ENCODE measurements at places on chromosomes 13 and 19.

- no peak for DNase-seq
Measured at GRCh38 chr13:99467764-99468163, 33.5 kb upstream of the TM9SF2 start.

GRCh38 chr13:98906746-98907502 lies 70.9 kb downstream of the DOCK9 start:
- DNase-seq, result no peak

- DNase-seq, result peak; percentile 7
Measured at GRCh38 chr13:44648392-44649103, 72.4 kb upstream of the TSC22D1 start.

DNA sequence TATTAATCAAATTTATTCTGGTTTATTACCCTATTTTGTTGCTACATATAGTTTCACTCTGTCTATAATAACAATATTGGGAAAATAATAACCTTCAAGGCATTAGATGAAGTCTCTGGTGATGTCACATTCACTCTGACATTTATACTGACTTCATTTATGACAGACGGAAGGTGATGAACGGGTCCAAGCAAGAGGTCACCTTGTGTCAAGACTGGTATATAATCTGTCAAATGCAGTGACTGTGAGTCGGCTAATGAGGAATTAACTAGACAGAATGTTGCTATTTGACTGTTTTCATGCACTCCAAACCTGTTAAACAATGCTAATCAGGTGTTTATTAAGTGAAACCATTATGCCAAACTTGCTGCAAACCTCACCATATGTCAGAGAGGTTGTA lies 800.5 kb upstream of the KLHL1 start:
- no peak for DNase-seq

DNA sequence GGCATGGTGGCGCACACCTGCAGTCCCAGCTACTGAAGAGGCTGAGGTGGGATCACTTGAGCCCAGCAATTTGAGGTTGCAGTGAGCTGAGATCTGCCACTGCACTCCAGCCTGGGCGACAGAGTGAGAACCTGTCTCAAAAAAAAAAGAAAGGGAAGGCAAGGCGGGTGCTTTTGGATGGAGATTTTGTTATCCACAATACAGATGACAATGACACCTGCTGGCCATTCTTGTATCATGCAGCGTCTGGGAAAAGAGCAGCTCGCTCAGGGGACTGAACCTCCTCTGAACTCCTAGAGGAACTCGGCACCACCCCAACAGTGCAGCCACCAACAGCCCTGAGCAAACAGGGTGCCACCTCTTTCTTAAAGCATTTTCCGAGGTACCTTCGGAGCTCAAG lies 22.8 kb downstream of the HAUS8 start:
- DNase-seq, result peak; percentile 39

GRCh38 chr19:42245231-42245630 lies 2.8 kb upstream of the GSK3A start:
- DNase-seq, result no peak

DNA sequence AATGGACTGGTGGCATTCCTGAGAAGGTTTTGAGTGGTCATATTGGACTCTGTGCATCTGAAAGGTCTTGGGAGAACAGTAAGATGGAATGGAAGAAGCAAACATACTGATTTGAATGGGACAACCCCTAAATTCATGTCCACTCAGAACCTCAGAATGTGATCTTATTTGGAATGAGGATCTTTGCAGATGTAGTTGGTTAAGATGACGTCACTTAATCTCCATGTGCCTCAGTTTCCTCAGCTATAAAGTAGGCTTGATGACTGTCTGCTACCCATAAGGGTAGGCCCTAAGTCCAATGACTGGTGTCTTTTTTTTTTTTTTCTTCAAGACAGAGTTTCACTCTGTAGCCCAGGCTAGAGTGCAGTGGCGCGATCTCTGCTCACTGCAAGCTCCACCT lies 71.1 kb upstream of the SOX21 start:
- DNase-seq, result no peak

GRCh38 chr19:13803038-13803437 lies 7.8 kb downstream of the ZSWIM4 start:
- DNase-seq, result no peak

DNA sequence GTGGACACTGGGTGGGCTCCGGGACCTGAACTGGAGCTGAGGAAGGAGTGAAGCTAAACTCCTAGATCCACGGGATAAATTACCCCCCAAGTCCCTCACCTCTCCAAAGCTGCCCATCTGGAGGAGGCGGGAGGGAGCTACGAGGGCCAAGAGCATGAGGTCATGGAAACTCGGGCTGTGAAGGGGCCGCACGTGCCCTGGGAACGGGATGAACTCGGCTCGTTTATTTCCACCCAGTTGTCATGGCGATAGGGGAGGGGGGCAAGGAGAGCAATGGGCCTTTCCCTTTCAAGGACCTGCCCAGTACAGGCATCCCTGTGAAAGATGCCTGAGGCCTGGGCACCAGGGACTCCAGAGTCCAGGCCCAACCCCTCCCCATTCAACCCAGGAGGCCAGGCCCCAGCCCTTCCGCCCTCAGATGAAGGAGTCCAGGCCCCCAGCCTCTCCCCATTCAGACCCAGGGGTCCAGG lies 3.8 kb downstream of the PPP1R12C start:
- DNase-seq, result peak; percentile 59

- DNase-seq, result no peak
Measured at GRCh38 chr19:18915639-18916038, 3.5 kb downstream of the COPE start.

DNA sequence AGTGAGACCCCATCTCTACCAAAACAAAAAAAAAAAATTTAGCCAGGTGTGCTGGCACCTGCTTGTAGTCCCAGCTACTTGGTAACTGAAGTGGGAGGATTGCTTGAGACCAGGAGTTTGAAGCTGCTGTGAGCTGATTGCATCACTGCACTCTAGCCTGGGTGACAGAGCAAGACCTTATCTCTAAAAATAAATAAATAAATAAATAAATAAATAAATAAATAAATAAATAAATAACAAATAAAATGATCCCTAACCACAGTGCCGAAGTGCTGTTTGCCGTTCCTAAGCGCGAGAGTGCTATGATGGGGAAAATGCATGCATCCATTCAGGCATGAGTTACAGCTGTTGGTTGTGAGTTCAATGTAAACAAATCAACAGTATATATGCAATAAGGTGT lies 27.2 kb downstream of the WDR88 start:
- DNase-seq, result no peak

DNA sequence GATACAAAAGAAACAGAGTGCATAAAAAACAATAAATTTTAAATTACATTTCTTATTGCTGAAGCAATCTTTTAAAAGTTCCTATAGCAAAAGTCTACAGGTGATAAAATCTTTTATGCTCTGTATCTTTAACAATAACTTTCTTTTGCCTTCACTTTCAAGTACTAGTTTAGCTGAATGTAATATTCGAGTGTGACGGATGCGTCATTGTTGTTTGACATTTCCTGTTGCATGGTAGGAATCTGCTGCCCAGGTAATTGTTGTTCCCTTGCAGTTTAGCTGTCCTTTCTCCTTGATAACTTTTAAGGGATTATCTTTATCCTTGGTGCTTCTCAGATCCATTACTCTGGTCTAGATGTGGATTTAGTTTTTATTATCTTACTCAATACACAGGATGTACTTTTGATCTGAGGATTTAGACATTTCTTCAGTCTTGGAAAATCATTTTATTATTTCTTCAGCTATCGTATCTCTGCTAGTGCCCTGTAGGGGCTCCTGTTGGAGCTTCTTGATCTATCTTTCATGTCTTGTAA lies 2.1 kb upstream of the CPB2 start:
- no peak for DNase-seq

GRCh38 chr13:25982907-25983306 lies 68.9 kb downstream of the SHISA2 start:
- DNase-seq, result no peak

GRCh38 chr13:98478189-98479129 lies 98.4 kb downstream of the STK24 start:
- peak; percentile 69 for DNase-seq

- DNase-seq, result no peak
Measured at GRCh38 chr13:107361666-107362065, 793.7 kb upstream of the ARGLU1 start.

DNA sequence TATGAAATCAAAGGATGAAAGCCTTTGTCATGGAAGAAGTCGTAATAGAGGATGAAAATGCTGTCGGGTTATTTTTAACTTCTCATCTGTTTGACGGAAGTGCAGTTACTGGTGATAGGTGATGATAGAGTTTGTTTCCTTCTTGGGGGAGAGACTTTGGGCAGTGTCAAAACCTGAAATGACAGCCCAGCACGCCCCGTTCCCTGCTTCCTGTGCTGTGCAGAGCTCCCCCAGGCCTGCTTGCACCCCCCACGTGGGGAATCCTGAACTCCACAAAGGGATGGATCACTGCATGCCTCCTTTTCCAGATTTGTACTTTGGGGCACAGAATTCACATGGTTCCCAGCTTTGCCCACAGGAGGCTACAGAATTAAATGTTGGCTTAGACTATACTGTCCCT lies 102.7 kb downstream of the ATP11A start:
- DNase-seq, result no peak

GRCh38 chr19:12205296-12205695 lies 42.4 kb downstream of the ZNF136 start:
- no peak for DNase-seq

- DNase-seq, result no peak
Measured at GRCh38 chr13:43375797-43376465, 352.5 kb downstream of the DNAJC15 start.

- no peak for DNase-seq
Measured at GRCh38 chr19:45824041-45824471, 8.9 kb upstream of the RSPH6A start.

DNA sequence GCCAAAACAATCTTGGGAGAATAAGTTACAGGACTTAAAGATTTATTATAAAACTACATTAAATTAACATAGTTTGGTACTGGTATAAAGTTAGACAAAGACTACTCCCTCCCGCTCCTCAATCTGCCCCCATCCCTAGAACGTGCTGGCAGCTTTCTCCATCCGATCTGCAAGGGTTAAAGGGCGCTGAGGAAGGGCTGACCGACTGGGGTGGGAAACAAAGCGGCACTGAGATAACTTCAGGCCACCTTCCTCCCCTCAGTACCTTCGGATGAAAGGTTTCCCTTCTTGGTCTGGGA lies 790 bp upstream of the SUGT1 start:
- no peak for DNase-seq

DNA sequence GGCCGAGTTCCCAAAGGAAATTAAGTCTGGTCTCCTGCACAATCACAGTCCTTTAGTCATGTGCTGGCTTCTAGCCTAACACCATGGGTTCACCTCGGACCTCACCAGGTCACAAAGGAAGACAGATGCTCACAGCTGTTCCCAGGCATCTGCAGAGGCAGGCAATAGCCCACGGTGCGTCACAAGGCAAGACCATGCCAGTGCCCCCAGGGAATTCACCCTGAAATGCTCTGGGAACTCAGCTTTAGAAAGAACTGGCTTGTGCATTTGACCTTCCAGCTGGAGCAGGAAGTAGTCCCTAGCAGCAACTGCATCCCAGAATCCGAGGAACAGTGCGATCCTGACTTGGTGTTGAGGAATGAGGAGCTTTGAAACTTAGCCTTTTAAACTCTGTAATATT lies 96.8 kb upstream of the WASF3 start:
- DNase-seq, result no peak

GRCh38 chr13:41554180-41554579 lies 96.8 kb downstream of the RGCC start:
- DNase-seq, result no peak

GRCh38 chr19:11949201-11949600 lies 15.6 kb upstream of the ZNF763 start:
- DNase-seq, result no peak

DNA sequence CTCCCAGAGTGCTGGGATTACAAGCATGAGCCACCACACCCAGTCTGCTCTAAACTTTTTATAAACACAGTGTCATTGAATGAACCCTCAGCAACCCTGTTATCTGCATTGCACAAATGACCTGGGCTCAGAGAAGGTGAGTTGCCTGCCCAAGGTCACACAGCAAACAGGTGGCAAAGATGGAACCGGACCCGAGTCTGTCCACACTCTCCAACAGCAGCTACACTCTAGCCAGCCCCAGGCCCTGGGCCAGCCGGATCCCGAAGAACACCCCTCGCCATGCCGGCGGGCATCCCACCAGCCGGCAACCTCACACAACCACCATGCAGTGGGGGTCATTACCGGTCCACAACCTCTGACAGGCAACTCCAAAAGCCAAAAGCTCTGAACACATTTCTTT lies 14.5 kb downstream of the ERCC2 start:
- no peak for DNase-seq

DNA sequence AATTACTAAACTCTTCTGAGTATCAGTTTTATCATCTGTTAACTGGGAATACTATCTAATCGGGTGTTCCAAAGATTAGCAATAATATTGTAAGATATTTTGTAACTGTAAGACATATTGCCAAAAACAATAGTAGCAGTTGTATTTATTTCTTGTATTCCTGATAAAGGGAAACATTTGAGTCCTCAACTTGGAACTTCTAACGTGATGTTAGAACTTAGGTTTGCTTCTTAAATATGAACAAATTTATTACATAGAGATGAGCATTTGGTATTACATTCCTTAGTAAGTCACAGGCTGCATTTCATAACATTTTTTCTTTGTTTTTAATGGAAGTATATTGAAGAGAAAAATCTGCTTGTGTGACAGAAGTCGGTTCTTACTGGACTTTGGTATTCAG lies 225.3 kb downstream of the NALCN start:
- DNase-seq, result no peak

DNA sequence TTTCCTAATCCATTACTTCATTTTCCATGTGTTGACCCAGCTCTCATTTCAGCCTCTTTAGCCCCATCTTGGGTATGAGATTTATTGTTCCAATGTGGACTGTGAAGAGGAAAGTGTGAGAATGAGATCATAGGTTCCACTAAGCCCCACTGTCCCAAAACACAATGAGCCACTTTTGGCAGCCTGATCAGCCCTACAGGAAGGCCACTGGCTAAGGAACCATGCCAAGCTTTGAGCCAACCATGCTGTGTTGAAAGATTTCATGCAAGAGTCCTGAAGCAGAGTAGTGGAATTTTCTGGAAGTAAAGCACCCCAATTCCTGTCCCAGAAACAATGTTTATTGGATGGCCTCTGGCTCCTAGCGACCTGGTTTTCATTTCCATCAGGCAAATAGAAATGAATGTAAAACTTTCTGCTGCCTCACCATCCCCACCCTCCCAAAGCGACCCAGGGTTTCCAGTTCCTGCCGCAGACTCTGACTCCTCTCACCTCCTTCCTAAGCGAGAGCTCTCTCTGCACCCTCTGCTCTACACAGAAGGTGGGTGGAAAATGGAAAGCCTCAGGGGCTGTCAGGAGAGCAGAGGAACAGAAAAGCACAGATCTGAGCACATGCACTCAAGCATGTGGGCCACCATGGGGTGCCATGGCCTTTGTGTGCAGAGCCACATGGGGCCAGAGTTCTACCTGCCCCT lies 73.1 kb downstream of the KCTD12 start:
- DNase-seq, result no peak
